HS-5 (cell line): ENCODE measurements at places on chromosomes 1 and 21.

DNA sequence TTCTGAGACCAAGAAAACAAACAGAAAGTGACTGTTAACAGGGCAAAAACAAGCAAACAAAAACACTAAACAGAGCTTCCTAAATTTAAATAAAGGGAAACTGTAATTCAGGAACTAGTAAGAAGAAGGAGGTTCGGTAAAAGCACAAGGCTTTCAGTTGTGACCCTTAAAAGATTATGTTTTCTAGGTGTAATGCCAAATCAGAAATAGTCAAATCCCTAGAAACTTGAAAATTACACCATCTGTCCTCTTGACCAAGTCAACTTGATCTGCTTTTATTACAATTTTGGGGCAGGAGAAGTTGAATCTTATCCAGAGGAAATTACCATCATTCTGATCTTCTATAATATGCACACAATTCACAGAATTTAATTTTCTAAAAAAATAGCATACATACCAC, 754.0 kb upstream of the ADGRL4 start:
- no peak for DNase-seq

DNA sequence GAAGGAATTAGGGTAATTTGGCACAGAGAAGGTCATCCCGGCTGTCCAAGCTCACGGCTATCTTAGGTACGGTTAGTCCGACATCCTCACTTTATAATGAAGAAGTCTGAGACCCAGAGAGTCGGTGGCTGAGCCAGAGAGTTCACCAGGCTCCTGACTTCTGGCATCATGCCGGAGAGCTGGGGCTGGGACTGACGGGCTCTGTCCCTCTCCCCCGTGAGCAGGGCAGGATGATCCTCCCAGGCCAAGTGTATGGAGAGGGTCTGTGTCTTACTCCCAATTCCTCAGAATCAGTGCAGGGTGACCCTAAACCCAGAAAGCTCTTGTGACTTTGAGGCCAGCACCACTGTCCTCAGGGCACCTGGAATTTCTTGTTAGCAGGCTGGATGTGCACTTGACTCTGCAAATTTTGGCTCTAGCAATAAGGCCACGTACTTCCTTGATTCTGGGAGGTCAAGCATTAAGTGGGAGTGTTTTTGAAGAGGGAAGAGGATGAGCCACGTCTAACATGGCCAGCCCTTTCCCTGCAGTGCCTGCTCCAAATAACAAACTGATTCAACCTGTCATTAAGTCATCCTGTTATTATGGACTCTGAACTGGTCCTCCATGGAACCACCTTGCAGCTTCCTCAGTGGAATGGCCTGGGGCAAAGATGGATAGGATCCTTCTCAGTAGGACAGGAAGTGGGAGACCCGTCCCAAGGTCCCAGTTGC, 20.8 kb upstream of the BTG2 start:
- DNase-seq, result no peak

- no peak for DNase-seq
These were observed 4.2 kb upstream of the ABCB10 start for GRCh38 chr1:229562686-229563085.

- no peak for DNase-seq
These were observed 24.2 kb upstream of the CXADR start for GRCh38 chr21:17488620-17489019.

DNA sequence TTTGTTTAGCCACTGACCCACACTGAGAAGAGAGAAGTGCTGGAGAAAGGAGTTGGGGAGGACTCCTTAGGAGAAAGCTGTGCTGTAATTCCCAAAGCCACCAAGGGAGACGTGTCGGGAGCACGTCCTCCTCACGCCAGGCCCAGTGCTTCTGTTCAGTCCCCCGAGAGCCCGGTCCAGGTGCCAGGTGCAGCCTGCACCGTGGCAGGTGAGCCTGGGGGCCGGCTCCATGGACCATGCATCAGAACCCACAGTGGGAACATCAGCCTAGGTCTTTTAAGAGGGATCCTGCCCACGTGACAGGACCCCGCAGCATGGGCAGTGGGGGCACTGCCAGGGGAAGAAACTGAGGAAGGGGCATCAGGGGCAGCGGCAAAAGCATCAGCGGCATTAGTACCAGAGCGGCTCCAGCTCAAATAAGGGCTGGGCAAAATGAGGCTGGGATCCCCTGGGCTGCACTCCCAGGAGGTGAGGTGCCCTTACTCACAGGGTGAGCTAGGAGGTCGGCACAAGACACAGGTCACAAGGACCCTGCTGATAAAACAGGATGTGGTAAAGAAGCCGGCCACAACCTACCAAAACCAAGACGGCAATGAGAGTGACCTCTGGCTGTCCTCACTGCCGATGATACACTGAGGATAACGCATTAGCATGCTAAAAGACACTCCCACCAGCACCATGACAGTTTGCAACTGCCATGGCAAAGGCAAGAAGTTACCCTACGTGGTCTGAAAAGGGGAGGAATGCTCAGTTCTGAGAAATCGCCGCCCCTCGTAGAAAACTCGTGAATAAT, 24.6 kb upstream of the PRDM15 start:
- DNase-seq, result no peak

DNA sequence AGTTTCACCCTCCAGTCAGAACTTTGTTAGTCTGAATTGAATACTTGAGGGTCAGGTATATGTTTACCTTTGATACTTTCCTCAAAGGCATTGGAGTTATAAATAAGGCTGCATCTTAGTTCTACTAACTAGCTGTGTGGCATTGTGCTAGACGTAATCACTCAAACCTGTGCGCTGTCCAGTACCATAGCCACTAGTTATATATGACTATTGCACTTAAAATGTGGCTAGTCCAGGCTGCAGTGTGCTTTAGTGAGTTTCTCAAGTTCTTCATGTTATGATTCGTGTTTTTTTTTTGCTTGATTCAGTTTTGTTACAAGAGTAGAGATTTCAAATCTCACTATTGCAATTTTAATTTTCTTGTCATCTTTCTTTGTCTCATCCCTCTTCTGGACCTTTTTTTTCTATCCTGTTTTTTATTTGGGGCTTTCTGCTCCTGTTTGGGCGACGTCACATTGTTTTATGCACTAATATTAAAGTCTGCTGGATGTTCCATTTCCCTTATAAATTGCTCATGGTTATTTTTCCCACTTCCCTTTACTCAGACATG, 5.7 kb downstream of the MAN1A2 start:
- no peak for DNase-seq

DNA sequence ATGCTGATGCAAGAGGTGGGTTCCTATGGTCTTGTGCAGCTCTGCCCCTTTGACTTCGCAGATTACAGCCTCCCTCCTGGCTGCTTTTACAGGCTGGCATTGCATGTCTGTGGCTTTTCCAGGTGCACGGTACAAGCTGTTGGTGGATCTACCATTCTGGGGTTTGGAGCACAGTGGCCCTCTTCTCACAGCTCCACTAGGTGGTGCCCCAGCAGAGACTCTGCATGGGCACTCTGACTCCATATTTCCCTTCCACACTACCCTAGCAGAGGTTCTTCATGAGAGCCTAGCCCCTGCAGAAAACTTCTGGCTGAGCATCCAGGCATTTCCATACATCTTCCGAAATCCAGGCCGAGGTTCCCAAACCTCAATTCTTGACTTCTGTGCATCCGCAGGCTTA, 989.0 kb downstream of the PLA2G4A start:
- DNase-seq, result no peak

DNA sequence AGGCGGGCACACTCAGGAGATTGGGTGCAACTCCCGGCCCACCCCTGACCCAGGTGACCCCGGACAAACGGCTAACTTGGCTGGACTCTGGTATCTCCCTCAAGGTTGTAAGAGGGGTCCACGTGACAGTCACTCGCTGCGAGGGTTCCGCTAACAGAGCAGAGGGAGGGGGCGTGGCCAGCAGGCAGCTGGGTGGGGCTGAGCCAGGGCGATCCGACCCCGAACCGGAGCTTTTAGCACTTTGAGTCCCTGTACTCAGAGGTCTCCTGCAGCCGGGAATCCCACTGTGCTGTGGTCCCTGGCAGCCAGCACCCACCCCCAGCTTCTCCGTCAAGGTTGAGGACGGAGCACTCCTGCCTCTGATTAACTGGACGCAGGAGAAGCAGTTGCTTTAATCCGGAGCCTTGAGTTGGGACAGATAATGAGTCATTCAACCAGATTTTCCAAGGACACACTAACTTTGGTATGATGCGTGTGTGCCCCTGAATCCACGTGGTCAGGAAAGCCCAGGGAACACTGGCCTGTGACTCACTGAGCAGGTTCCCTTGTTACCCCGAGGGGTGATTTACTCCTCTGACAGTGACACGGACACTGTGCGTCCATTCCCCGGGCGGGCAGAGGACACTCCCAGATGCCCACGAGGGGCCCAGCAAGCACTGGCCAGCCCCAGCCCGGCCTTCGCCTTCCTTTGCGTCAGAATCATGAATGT, 16.8 kb downstream of the TRPM2 start:
- peak; percentile 34 for DNase-seq
